K562 (cell line): ENCODE measurements at places on chromosomes 3 and 15.

GRCh38 chr15:94077938-94078337 is 153.4 kb upstream of the MCTP2 start:
- DNase-seq: no peak

GRCh38 chr3:122443090-122443489 is 27.2 kb upstream of the WDR5B start:
- no peak for DNase-seq

DNA sequence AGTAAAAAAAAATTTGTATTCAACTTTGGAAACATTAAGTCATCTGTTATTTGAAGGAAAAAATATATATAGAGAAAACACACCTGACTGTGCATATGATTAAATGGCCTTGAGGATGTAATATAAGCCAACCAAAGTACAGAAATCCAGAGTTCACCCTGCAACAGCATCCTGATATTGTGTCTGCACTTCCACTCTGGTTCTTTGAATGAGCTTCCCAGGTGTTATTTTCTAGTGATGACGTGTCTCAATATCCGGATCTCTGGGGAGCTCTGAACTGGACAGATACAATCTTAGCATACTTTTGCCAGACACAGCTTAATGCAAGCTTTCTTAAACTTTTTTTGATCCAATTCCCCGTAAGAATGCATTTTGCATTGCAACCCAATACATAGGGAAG is 19.5 kb upstream of the PIK3CB start:
- DNase-seq: no peak

GRCh38 chr3:104460477-104461406 is 906.0 kb upstream of the ALCAM start:
- DNase-seq: no peak

- DNase-seq: no peak
These were observed 43.4 kb downstream of the HDGFL3 start for GRCh38 chr15:83164111-83164770.

- peak; percentile 15 for DNase-seq
These were observed 20.2 kb upstream of the BTLA start for GRCh38 chr3:112519424-112520001.

DNA sequence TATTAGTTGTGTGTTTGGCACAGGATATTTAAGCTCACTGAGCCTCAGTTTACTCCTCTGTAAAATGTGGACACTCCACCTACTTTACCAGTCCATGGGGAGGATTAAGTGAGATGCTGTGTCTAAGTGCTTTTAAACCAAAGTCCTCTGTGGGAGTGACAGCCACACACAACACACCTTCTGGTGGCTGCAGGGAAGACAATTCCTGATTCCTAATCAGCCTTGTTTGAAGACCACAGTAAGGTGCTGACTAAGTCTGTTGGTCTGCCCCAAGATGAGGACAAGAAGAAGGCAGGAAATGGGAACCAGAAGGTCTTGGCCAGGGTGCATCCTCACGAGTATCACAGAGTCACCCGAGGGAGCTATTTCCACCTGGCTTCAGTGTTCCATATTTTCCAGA is 52.3 kb downstream of the EPHB1 start:
- no peak for DNase-seq

DNA sequence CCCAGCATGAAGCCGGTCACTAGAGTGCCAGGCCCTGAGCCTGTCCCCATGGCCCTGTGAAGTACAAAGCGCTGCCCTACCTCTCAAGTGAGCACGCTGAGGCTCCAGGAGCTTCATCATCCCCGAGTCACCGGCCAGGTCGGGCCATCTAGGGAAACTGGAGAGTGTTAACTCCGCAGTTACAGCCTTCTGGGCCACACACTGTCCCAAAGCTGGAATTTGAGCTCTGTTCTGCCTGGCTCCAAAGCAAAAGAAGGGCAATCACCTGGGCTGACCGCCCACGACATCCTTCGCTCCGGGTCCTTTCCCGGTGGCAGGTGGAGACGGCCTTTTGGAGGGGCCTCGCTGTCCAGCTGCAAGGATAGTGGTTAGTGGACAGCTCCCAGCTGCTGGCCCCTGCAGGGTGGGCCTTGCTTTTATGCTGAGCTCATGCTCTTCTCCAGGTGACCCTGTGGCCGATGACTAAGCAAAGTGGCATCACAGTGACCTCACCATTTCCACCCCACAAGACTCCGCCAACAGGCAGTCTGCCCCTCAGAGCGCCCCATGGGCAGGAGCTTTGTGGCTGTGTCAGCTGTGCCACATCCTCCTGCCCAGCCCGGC is 3.5 kb upstream of the MUC4 start:
- no peak for DNase-seq

DNA sequence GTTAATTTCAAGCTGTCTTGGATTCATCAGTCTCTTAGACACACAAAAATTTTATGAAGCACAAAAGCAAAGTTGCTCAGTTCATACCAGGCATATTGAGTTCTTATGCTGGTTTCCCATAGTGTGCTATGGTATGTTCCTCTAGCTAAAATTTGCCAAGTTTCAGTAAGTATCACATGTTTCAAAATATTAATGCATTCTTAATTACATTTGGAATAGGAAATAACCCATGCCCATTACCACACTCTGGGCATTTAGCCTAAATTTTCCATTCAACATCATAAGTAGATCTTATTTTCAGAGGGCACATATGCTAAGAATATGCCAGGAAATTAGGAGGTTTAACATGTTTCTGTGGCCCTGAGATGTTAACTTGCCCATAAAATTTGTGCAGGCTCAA is 289.9 kb downstream of the SHOX2 start:
- no peak for DNase-seq
